Stimulated activated CD4-positive, alpha-beta T cell treated with anti-CD3 and anti-CD28 coated beads, Interleukin-1b, Interleukin-23, amount 100 ng/mL, for 4 hours (primary cell): ENCODE measurements at places on chromosomes 2 and 18.

DNA sequence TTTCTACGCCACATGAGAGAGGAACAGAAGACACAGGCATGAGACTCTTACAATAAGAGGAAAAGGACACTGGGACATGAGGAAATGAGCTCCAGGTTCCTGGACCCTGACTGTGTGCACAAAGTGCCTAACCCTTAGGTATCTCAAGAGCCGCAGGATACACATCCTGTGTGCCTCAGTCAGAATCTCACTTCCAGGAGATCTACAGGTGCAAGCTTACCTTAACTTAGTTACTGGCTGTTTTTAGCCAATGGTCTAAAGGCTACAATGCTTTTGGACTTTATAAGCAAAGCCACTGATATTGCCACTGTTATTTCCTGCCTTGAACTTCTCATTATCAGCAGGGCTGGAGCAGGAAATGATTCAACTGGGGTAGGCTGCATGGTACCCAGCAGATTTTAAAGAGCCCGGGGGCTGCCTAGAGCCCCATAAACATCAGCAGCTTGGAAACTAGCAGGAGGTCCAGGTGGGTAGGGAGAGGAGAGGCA, 254.4 kb downstream of the ZNF521 start:
- DNase-seq: no peak

GRCh38 chr18:24006712-24007313, 7.7 kb upstream of the TTC39C start:
- no peak for DNase-seq

- DNase-seq: no peak
Observed at GRCh38 chr2:239381709-239382134, 19.1 kb downstream of the HDAC4 start.

- DNase-seq: no peak
Observed at GRCh38 chr2:7429733-7430132, 512.5 kb downstream of the RNF144A start.

GRCh38 chr2:129469871-129470270, 509.6 kb upstream of the RAB6C start:
- no peak for DNase-seq

DNA sequence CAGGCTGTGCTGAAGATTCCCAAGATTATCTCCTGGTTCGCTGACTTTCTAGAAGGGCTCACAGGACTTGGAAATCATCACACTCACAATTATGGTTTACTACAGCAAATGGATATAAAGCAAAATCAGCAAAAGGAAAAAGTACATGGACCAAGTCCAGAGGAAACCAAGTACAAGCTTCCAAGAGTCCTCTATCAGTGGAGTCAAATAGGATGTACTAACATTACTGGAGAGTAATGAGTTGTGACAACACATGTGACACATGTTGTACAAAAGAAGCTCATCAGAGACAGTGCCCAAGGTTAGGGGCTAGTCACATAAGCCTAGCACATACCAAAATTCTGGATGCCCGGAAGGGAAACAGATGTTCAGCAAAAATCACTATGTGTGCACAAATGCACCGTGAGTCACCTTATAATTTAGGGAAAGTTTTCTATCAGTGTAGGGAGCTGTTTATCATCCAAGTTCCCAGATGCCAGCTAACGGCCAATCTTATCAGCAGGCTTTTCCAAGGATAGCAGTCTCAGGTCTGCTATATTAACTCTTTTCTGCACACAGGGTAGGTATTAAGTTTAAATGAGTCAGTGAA, 9.5 kb downstream of the TMEM237 start:
- DNase-seq: no peak

- DNase-seq: no peak
Observed at GRCh38 chr2:234761910-234762309, 189.9 kb upstream of the SH3BP4 start.

DNA sequence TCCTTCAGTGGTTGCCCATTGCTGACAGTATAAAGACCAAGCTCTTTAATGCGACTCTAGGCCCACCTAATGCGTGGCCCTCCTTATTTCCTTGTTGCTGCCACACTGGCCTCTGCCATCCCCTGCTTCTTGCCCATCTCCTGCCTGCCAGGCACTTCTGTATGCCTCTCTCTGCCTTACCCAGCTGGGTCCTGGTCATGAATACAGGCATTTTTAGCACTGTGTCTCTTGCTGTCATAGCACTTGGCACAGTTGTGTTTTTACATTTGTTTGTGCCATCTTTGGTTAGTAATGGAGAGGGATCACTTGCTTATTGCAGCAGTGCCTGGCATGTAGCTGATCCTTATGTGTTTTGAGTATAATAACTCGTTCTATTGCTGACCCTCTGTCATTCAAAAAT, 38.7 kb downstream of the MAP4K4 start:
- DNase-seq: no peak

GRCh38 chr18:63480476-63480875, 3.7 kb downstream of the SERPINB5 start:
- DNase-seq: no peak

DNA sequence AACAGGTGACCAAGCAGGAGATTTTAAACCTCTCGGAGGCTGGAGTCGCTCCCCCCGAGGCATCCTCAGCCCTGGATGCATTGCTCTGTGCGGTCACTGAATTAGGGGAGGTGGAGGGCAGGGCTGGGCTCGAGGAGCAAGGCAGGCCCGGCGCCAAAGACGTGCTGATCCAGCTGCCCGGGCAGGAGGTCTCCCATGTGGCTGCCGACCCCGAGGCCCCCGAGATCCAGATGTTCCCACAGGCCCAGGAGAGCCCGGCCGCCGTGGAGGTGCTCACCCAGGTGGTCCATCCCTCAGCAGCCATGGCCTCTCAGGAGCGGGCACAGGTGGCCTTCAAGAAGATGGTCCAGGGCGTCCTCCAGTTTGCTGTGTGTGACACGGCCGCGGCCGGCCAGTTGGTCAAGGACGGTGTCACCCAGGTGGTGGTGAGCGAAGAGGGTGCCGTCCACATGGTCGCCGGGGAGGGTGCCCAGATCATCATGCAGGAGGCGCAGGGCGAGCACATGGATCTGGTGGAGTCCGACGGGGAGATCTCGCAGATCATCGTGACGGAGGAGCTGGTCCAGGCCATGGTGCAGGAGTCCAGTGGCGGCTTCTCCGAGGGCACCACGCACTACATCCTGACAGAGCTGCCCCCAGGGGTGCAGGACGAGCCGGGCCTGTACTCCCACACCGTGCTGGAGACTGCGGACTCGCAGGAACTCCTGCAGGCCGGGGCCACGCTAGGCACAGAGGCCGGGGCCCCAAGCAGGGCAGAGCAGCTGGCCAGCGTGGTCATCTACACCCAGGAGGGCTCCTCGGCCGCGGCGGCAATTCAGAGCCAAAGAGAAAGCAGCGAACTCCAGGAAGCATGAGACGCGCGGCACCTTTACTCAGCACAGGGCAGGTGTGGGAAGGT, 145.1 kb downstream of the PTGR3 start:
- no peak for DNase-seq

DNA sequence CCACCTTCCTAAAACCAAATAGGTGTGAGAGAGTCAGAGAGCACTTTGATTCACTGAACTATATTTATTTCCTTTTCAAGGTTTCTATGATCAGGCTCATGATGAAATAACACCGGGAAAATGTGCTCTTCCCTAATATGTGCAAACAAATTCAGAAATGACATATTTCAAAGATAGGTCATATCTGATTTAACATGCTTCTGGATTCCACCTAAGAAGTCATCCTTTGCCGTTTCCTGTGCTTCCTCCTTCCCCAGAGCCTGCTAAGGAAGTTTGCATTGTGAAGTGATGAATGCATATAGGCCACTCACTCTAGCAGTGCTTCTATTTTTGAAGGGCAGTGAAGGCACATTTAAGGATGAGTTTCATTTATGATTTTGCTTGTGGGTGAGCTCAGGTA, 327.6 kb downstream of the TDRD15 start:
- no peak for DNase-seq
